Heart left ventricle (tissue), 16 donors: ENCODE measurements at places on chromosomes 6 and 20. TPM values are rescaled to one million over a fixed set of nuclear protein-coding genes. Genes with fewer than 3 reads are reported as not detected.

DNA sequence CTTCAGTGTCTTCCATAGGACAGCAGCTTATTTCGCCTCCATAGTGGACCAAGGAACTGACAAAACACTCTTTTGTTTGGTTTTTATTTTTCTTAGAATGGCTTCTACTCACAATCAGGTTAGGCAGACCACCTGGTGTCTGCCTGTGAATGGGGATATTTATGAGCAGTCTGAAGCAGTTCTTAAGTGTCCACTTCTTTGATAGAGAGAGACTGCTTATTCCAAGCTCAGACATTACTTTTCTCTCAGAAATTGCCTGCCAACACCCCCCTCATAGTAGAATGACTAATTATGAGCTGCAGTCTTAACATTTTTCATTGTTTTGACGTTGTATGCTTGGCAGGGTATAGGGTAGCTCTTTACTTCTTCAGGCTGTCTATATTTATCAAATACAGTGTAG is 174.7 kb downstream of the ZFAND3 start:
- DNase-seq, result no peak

GRCh38 chr6:131792091-131792496 is 15.7 kb upstream of the ENPP1 start:
- no peak for DNase-seq

GRCh38 chr20:37630166-37630565 is 63.7 kb upstream of the CTNNBL1 start:
- no peak for DNase-seq

- no peak for DNase-seq
Measured at GRCh38 chr6:119204719-119205118, 126.3 kb upstream of the FAM184A start.

DNA sequence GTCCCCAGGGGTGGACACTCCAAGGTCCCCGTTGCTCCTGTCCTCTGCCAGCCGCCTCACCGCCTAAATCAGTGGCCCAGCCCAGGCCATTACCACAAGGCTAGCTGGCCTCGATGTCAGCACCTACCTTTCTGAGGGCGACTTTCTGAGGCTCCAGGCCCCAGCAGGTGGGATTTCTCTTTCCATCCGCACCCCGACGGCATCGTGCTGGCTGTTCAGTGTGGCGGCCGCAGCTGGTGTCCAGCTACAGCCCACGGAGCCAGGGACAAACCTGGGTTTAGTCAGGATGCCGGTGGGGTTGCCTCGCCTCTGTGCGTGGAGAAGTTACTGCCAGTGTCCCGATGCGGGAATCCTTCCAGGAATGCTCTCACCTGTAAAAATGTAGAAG is 60.8 kb downstream of the ERMARD start:
- DNase-seq, result no peak

- DNase-seq, result no peak
Measured at GRCh38 chr20:5734602-5735001, 15.6 kb upstream of the SHLD1 start.

DNA sequence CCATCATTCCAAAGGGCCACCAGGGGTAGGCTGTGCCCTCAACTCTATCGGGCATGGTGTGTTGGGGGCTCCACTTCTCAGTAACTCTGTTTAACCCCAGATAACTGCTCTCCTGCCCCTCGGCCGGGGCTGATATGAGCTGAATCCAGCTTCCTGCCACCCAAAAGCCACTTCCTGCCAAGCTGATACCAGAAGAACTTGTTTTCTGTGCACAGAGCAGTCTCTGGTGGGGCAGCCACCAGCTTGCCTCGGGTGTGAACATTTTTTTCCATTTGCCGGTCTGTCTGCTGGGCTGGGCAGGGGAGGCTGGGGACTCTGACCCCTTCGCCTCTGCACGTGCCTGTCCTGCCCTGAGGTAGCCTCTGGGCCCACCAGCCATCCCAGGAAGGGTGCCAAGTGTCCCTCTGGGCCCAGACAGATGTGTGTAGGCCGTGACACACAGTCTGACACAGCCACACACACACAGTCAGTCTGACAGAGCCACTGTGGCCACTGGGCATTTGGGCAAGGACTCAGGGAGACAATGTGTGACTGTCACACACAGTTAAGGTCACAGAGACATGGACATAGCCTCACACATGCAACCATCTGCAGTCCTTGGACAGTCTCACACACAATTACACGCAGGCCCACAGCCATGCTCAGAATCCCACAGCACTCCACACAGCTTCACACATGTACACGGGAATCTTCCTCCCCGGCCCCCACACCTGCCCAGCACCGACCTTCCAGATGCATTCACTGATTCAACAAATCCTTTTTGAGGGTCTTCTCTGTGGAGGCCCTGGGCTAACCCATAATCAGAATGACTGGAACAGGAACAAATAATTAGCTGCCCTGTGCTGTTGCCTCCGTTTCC is 45.1 kb downstream of the NOL4L start:
- DNase-seq, result no peak

- DNase-seq, result no peak
Measured at GRCh38 chr20:8601542-8601912, 467.4 kb upstream of the PLCB4 start.

DNA sequence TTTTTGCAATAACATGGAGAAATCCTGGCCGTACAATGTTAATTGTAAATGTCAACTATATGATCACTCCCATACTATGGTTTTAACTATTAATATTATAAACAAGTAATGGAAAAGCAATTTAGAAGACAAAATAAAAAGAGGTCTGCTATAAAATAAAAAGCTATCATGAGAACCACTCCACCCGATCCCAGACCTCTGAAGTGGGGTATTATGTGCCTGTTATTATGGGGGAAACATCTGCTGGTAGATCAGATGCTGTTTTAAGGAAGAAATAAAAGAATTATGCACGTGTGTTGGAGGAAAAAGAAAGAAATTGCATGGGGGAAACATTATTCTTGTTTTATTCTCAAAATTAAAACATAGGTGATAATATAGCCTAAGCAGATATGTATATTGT is 615.7 kb upstream of the ARID1B start:
- no peak for DNase-seq

DNA sequence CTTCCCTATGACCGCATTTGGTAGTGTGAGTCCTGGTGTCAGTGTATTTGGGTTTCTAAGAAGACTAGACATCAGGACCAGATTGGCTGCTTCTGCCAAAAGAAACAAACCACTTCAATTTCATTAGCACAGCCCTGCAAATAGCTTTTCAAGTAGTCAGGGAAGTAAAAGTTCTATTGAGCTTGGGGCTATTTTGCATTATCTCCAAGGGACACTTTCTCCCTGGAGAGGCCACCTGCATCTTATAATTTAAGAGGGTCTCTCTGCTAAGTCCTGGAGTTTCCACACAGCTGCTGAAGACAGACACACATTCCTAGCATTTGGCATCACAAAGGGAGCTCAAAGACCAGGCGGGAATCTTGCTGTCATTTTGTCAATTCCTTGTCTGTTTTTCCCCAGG is 141.2 kb downstream of the BMP2 start:
- no peak for DNase-seq

DNA sequence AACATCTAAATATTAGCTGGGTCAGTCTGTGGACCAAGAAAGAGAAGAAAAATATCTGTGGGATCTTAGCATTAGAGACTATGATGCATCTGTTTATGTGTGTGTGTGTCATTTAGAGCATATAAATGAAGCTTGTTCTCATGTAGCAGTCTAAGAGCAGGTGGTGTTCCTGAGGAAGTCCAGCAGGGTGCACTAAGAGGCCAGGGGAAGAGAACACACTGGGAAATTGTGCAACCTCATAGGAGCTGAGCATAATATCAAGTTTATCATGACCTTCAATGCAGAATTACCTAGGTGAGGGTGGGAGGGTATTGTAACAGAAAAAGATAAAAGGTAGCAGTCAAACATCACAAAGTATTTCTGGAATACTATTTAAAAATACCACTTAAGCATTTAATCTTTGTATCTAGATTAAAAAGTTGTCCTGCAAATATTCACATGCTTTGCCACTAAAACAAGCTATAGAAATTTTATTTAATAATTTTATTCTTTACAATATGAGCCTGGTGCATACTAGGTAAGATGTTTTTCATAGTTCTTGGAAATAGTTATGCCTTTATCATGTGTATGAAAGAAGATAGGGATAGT is 80.5 kb downstream of the SMPDL3A start:
- peak; percentile 24 for DNase-seq

- DNase-seq, result no peak
Measured at GRCh38 chr6:125835221-125835744, 44.5 kb downstream of the NCOA7 start.

DNA sequence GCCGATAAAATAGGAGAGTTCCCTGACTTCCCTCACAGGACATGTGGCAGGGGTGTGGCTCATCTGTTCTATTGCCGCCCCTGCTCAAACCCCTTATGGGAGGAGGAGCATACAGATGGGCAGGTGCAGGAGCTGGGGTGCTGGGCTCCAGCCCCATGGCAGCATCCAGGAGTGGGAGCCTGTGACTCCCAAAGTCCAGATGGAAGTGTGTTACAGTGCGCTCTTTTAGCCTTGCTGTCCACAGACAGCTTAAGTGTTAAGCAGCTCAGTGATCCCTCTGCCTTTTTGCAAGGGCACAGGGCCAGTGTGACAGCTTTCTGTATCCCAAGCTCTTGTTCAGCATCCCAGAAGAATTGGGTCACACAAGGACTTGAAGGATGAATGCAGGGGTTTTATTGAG is 212.3 kb upstream of the MYLIP start:
- DNase-seq, result no peak

- DNase-seq, result no peak
Measured at GRCh38 chr6:150202404-150202803, 59.6 kb downstream of the PPP1R14C start.

DNA sequence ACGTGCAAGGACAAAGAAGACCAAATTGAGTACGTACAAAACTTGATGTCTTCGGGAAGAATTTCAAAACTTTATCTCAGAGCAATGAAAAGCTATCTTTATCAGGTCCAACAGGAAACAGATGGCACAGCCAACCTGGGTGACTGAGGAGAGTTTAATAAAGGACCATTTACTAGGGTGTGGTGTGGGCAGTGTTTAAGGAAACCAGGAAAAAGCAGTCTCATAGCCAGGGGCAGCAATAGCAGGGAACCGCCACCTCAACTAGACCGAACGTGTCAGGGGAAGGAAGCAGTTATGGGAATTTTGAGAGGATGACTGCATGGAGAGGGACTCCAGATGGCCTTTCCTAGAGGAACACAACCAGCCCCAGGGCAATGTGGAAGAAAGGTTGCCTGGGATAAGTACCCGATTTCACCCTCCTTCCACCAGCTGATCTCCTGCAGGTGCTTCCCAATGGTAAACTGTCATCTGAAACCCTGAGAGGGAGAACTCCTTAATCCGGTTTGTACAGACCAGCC is 15.2 kb upstream of the TAAR5 start:
- DNase-seq, result no peak

GRCh38 chr6:88629838-88630494 is 333.5 kb downstream of the RNGTT start:
- DNase-seq, result no peak

DNA sequence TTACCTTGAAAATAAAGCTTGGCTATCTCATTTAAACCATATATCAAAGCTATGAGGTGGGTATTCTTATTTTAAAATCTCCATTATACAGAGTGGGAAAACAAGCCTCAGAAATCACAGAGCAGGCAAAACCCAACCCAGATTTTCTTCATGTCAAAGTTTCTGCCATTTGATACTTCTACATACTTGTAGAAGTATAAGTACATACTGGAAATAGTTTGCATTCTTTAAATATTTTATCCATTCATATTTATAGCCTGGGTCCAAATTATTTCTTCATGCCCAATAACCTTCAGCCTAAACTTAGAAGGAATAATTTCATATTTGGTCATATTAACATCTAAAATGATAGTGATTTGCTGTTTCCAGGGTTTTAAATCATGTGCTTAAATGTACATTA is 61.8 kb downstream of the MLIP start:
- DNase-seq, result no peak

GRCh38 chr6:26359765-26360164 is 5.2 kb upstream of the BTN3A2 start:
- DNase-seq, result no peak

GRCh38 chr6:129115471-129115870 is 232.5 kb downstream of the LAMA2 start:
- no peak for DNase-seq

DNA sequence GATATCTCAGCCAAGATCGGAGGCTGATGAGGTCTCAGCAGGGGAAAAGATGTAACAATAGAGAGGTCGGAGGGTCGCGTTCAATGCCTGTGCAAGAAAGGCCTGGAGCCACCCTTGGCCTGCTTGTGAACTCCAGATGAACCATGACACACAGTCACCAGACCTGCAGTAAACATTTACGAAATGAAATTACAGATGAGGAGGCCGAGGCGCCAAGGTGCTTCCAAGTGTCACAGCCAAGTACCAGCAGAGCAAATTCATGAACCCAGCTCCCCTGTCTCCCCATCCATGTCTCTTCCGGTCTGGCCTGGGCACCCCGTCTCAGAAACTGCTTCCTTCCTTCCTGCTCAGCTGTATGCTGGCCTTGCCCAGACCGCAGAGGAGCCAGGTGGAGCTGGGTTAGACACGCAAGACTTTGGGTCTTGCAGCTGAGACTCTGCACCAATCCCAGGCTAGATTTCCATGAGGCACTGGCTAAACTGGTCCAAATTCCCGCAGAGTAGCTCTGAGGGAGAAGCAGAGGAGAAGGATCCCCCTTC is 48.1 kb downstream of the CHMP4B start:
- no peak for DNase-seq

DNA sequence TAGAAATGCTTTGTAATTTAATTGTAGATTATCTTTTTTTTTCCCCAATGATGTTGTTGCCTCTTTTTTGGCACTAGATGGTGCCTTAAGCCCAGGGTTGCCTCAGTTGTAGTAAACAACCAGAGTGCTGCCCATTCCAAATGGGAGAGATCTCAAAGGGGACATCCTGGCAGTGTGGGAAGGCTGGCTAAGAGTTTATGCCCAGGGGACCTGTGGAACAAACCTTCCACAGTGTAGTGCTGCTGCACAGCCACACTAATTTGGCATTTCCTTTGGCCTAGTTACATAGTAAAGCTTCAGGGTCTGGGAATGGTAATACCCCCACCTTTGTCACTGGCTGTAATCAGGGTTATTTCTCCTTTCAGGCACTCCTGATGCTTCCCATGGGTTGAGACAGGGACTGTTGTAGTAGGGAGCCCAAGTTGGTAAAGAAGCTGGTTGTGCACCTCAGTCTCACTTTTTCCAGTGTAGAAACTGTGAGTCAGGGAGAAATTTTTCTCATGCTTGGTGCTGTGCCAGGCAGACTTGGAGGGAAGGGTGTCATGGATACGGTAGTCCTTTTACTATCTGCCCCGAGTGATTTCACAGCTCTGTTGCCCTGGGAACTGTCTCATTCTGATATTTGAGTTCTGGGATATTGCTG is 177.8 kb upstream of the ECI2 start:
- DNase-seq, result peak; percentile 44

Gene GPRC6A
- polyA plus RNA-seq, result not detected

Gene RNF39
- not detected for polyA plus RNA-seq

Gene PRKN
- polyA plus RNA-seq, result 6.7 TPM

Gene KIF25
- 0.15 TPM for polyA plus RNA-seq

Gene CLVS2
- polyA plus RNA-seq, result 0.01 TPM

Gene VSX1
- 0.19 TPM for polyA plus RNA-seq

Gene C20orf202
- 0.21 TPM for polyA plus RNA-seq

Gene DDX43
- 0.30 TPM for polyA plus RNA-seq

Gene IFT52
- polyA plus RNA-seq, result 4.8 TPM

Gene ANGPT4
- polyA plus RNA-seq, result 0.08 TPM

Gene PBOV1
- polyA plus RNA-seq, result not detected

Gene RIPPLY2
- not detected for polyA plus RNA-seq
